Activated CD4-positive, alpha-beta T cell treated with anti-CD3 and anti-CD28 coated beads, Interleukin-2, amount 50 U/mL, for 16 hours (primary cell): ENCODE measurements at places on chromosomes 5 and 9.

DNA sequence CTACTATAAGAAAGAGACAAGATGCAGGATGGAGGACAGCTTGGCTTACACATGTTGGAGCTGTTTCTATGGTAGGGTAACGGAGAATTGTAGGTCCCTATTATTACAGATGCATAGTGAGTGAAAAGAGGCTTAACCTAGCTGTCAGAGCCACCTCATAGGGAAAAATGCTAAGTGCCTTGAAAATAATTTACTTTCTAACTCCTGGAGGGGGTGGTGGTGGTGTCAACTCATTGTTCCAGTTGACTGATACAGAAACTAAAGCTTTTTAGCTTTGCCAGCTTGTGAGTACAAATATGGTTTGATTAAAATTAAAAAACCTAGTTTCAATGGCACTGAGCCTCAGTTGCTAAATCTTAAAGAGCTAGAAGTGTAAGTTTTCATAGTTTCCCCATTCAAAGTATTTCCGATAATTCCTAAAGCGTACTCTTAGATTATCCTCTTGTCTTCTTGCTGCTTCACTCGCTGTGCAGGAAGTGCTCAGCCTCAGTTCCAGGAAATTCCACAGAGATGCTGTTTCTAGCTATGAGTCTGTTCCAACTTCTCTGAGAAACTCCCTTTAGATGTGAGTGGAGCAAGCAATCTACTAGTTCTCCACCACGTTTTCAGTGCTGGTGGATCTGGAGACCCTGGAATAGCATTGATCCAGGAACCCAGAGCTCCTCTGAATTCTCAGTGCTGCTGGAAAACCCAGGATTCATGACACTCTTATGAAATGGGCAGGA lies 265.2 kb downstream of the DMAC1 start:
- peak; percentile 81 for DNase-seq

DNA sequence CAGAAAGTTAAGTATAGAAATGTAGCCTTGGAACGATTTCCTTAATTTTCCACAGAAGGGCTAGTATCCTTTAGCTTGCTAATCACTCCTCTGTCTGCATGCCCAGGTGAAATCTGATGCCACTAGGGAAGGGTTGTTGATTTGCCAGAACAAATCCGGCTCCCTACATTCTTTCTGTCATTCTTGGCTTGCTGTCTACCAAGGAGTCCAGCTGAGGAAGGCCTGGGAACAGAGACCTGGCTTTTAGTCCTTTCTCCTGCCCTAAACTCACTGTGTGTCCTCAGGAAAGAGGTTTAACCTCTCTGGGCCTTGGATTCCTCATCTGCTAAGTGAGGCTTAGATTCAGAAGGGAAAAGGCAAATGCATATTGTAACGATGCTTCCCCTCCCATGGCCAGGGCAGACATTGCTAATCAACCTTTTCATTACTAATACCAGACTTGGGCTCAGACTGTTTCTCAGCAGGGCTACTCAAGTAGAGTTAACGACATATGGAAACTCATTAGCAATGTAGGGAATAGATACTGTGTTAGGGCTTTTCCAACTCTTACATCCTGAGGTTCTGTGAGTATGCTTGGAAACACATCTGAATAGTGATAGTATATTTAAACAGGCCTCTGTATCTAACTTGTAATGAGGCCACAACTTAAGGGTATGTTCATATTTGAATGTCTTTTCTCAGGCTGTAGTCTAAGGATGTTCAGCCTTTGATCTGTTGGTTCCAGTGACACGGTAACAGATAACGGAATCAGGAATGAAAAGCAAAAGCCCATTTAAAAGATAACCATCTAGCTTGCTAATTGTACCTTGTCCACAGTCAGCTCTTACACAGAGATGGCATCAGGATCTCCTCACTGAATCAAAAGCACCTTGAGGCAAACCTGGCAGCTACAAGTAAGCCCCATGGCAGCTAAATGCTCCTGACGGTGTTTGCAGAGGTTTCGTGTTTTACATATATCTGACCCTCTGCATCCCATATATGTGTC lies 4.1 kb downstream of the GALNT10 start:
- no peak for DNase-seq

- DNase-seq, result no peak
These were observed 126.3 kb upstream of the ASTN2 start for GRCh38 chr9:117541181-117541580.

- no peak for DNase-seq
These were observed 24.2 kb upstream of the DEPDC1B start for GRCh38 chr5:60724126-60724525.

- peak; percentile 30 for DNase-seq
These were observed 48.5 kb downstream of the NEK6 start for GRCh38 chr9:124306098-124306735.

DNA sequence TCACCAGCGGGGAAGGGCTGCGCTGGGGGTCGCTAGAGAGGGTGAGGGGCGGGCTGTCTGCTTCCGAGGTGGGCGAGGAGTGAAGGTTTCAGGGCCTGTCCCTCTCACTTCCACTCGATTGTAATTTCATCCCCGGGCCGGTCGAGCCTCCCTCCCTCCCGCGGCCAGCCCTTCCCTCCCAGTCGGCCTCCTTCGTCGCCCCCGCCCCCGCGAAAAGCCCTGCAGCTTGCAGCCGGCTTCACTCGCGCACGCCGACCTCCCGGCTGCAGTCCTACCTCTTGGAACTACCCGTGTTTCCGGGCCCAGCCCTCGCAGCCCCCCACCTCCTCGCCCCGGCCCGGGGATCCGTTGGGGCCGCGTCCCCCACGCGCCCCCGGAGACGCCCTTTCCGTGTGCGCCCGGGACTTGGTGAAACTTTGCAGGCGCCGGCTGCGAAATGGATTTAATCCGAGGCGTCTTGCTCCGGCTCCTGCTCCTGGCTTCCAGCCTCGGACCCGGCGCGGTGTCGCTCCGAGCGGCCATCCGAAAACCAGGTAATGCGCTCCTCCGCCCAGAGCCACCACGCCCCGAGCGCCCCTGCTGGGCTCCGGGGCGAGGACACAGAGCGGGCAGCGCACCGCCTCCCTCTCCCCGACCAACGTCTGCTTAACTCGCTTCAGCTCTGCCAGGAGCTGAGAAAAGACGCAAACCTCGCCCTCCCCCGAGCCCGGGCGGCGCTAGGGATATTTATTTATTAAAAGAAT lies at the start of gene EGFLAM:
TSS of gene EGFLAM (plus strand) at position 241 of the 743 bp plus-strand sequence. CDS start at position 437, 196 bp downstream.
- no peak for DNase-seq

DNA sequence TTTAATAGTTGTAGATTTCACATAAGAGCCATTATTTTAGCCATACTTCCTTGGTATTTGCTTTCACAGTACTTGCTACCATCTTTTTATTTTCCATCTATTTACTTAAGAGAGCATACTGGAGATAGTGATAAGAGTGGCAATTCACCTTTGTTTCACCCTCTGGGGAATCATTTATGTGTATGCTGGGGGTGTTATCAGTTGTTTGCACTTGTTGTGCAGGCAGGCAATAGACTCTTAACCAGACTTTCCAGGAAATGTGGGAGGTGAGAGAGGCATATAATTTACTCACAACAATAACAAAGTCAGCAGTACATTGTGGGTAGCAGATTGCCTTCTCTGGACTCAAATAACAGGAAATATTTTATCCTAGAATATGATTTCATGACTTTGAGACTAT lies 1018.3 kb downstream of the CDH12 start:
- DNase-seq, result no peak

GRCh38 chr9:94773655-94774054 lies 47.2 kb downstream of the AOPEP start:
- DNase-seq, result no peak

GRCh38 chr5:160925281-160925680 lies 73.3 kb upstream of the ATP10B start:
- DNase-seq, result no peak

GRCh38 chr9:103537426-103537825 lies 542.3 kb downstream of the CYLC2 start:
- no peak for DNase-seq

DNA sequence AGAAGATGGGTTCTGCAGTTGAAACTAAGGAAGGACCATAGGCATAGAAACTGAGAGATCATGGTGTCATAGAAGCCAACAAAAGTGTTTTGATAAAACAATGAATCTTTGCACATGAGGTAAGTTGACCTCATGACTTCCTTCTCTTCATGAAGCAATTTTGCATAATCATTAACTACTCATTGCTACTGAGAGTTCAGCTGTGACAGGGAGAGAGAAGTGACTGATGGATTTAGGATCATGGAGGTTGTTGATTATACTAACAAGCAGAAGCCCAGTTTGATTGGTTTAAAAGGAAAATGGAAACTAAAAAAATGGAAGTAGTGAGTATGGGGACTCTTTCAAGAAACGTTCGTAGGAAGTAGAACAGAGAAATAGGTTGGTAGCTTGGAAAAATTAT lies 51.2 kb downstream of the PARP8 start:
- no peak for DNase-seq

- no peak for DNase-seq
These were observed 96.5 kb downstream of the EHMT1 start for GRCh38 chr9:137715321-137715720.

DNA sequence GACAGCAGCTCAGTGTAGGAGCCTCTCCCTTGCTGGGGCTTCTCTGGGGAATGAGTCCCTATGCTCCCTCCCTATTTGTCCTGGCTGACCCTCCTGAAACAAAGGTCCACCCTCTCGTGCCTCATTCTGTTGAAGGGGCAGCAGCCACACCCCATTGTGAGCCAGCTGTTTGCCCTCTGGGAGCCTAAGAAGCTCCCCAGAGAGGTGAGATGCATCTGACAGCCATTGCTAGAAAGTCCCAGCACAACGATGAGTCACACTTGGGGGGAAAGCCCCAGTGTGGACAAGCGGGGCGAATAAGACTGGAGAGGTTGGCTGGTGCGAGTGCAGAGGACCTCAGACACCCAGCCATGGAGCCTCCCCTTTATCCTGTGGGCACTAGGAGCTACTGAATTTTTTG lies 101.4 kb downstream of the PPARGC1B start:
- peak; percentile 75 for DNase-seq

DNA sequence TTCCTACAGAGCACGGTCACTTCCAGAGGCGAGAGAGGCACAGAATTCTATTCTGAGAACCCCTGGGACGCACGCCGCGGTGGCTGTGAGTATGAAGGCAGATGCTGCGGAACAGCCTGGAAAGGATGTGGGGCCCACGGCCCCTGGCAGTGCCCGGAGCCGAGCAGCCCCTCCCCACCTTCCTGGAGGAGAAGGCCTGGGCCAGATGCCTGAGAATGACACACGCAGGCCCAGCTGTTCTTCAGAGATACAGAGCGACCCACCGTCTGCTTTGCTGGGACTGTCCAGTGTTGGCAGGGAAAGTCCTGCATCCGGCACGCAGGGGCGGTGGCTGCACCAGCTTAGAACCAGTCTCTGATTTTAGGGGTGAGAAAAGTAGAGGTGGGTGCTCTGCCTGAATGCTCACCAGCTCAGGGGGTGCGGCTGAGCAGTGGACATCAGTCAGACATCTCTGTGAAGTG lies 116.7 kb upstream of the LPCAT1 start:
- no peak for DNase-seq

DNA sequence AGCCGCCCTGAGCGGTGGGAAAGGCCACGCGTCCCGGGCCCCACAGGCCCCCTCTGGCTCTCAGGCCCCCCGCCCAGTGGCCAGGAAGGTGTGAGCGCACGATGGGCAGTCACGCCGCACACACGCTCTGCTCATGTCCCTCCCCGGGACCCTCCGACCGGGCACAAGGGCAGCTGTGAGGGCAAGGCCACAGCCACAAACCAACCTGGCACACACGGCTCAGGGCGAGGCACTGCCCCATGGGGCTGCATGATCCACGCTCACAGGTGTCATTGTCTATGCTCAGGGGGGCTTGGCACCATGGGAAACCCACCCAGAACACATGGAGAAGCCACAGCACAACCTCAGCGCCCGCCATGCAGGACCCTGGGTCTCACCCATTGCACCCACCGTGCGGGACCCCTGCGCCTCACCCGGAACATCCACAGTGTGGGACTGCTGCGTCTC lies 51.3 kb downstream of the SLC12A7 start:
- DNase-seq, result no peak

GRCh38 chr5:72212171-72212570 lies 104.9 kb downstream of the MAP1B start:
- no peak for DNase-seq

DNA sequence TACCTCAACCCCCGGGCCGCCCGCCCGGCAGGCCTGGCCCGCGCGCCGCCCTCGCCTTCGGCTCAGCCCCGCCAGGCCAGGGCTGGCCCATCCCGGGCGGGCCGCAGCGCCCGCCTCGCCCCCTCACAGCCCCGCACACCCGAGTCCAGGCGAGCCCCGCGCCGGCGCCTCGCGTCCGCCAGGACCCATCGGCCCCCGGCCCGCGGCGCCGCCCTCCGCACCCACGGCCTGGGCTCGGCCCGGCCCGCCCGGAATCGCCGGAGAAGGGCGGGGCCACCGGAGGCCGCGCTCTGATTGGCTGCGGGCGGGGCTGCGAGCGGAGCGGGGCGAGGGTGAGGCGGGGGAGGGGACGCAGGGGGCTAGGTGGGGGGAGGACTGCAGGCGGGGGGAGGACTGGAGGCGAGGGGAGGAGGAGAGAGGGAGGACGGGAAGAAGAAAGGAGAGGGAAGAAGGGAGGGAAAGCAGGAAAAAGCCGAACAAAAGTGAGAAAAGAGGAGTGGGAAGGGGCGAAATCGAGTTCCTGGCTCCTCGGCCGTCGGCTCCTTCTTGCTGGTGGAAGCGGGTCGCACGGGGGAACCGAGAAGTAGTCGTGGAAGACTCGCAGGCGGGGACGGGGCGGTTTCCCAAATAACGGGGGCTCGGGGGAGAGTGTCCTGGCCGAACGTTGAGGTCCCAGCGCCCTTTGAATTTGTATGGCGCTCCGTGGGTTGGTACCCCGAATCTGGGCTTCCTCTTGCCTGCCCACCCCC lies 472 bp upstream of the UBTD2 start:
- DNase-seq, result peak; percentile 79

GRCh38 chr5:85647349-85648127 lies 970.2 kb upstream of the COX7C start:
- DNase-seq, result no peak

DNA sequence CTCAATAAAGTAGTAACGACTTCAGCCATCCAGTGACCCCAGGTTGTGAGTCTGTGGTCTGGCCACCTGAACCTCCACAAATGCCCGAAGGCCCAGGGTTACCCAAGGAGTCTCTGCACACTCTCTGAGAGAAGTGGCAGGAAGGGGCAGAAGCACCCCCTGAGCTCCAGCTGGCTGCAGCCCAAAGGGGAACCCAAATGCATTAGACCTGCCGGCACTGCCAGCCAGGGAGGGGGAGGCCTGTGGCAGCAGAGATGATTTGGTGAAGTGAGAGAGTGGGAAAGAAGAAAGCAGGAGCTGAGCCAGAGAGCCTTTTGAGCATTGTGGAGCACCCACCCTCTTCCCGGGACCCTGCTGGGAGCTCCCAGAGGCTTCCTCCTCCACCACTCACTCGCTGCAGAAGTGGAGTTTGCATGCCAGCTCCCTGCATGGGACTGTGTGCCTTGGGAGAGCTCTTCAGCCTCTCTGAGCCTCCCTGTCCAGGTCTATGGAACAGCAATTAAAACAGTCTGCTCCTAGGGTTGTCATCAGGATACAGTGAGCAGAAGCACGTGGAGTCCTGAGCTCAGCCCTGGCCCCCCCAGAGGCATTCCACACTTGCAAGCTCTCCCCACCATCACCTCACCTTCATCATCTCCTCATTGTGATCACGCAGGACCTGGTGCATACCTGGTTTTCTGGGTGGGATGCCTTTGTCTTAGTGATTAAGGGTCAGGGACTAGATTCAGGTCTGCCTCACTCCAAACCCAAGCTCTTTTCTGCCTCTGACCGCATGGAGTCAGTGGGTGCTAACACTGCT lies 13.8 kb upstream of the ANGPTL2 start:
- no peak for DNase-seq
